ENCODE measurements at places on chromosomes 6 and 20.

DNA sequence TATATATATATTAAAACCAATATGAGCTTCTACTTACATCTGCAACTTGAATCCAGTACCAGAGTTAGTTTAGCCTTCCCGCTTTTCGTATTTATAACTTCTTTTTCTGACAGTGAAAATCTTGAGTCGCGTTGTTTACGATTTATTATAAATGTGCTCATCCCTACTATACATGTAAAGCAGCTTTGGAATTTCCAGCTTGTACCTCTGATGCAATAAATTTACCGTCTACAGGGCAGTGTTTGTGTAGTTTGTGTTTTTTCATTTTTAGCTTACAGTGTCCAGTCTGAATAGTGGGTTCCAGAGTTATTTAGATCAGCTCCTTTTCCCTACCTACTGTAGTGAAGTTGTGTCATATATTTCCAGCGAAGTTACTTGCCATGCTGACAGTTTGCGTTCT, 66.3 kb downstream of the TIAM2 start:
- no peak for DNase-seq

GRCh38 chr6:11218538-11219399, 13.7 kb downstream of the NEDD9 start:
- no peak for DNase-seq

DNA sequence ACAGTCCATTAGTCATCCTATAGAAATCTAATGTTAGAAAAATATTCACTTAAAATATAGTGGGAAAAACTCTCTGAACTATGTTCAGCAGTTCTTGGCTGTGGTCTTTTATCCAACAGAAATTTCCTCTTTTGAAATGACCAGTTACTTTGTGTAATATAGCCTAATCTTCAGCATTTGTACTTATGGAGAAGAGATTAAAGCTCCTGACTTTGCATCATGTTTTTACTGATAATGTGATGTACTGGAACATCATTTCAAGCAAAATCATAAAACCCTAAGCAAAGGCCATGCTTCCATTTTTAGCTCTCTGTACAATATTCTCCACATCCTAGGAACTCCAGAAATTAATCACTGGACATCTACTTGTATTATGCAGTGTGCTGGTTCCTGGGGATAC, 430.8 kb upstream of the RUNX2 start:
- DNase-seq = no peak

DNA sequence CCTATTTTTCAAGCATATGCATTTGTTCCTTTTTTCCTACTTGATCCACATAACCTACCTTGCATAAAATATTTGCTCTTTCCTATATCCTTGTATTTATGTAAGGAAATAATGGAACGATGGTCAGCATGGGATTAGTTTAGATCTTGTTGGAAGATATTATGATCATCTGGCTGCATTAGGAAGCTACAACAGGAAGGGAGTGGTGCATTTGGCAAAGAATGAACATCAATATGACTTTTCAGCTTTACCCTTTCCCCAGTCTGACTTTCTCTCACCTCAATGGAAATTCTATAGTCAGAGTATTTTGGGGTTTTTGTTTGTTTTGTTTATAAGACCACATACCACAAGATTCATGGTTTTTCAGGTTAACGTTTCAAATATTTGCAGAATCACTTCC, 66.0 kb downstream of the HS3ST5 start:
- DNase-seq = no peak

DNA sequence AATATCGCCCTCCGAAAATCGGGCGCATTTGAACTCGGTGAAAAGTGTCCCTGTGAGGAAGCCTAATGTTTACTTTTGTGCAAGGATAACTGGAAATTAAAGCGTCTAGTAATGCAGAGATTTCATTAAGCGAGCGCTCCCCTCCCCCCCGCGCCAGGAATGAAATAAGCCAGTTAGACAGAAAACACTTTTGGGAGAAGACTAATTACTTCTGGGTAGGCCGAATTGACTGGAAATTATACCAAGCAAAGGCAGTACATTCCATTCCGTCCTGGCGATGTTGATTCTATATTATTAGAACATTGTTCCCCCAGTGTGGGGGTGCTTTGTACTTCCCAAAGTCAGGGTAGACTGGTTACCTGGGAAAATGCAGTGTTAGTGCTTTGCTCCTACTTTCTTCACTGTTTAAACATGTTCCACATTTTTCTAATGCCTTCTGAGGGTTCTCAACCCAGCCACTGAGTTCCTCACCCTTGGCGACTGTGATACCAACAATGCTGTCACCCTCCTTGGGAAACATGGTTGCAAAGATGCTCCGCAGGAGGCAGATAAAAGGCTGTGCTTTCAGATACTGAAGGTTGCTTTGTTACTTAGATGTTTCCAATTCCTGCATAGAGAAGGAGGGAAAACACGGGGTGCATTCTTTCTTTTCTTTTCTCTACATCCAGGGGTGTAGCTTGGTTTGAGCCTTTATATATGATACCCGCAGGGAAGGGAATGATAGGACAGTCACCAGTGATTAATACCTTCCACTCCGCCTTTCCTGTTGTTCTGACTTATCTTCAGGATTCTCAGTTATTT, 2.6 kb downstream of the GJA1 start:
- DNase-seq = no peak

- no peak for DNase-seq
Measured at GRCh38 chr6:51841626-51842025, 245.8 kb downstream of the PKHD1 start.

DNA sequence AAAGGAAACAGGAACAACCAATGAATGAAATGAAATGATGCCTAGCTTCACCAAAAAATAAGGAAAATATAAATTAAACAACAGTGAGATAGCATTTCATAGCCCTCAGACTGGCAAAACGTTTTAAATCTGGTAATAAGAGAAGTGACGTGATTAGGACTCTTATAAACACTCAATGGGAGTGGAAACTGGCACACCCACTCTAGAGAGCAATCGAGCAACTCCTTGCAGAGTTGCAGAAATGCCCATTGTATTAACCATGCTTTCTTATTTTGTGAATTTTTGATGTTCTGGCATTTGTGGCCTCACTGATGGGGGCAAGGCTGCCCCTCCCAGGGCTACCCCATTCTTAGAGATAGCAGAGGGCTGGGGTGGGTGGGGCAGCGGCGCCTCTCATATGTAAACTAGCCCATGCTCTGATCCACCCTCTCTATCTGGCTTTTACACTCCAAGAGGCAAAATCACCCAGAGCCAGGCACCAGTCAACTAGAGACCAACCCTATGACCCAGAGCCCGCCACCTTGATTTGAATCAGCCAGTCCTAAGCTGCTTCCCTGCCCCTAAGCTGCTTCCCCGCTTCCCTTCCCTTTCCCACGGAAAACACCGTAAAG, 6.4 kb upstream of the PNPLA1 start:
- DNase-seq = no peak

- no peak for DNase-seq
Measured at GRCh38 chr6:110746680-110747079, 68.6 kb downstream of the CDK19 start.

GRCh38 chr20:32924781-32925180, 66.1 kb downstream of the EFCAB8 start:
- no peak for DNase-seq

- no peak for DNase-seq
Measured at GRCh38 chr6:168333491-168333890, 13.9 kb upstream of the DACT2 start.

DNA sequence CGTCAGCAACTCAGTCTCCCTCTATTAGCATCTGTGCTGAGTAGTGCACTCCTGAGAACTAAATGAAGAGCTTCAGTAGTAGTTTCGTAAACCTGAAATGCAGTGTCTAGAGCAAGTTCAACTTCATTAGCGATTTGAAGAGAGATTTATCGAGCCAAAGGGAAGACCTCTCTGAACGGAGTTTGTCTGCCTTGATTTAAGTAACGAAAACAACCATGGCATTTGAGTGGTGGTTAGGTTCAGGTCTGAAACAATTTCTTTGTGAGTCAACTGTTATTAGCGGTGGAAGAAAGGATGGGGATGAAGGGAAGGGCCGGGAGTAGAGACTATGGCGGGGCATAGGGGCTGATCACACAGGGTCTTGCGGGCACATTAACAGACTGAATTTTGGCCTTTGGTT, 150.5 kb downstream of the BCAS1 start:
- no peak for DNase-seq

DNA sequence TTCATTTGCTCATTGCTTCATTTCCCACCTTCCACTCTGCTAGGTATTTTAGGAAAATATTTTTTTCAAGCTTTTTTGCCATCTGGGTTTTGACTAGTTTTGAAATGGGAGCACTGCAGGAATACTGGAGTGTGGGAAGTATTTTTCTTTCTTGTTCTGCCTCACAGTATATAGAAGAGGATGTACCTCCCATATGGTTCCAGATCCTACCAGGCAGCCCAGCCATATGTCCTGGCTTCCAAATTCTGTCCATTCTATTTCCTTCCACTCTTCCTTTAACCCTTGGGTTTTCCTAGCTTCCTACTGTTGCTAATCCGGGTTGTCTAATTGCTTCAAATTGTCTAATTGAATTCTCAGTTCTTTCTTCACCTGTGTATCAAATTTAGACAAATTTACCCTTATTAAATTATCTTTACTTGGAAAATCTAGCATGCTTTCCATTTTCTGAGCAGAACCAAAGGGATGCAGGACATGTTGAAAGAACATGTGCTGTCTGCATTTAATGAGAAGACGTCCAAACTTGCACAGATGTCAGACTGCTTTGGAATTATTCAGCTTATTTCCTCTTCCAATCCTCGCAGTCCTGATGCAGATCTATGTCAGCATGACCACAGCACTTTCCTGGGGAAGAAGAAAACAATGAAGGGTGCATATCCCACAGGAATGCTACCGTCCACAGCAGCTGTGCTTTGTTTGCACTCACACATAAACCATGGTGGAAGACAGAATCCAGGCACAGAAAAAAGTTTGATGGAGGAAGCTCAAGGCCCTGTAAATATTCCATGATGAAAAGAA, 1273.9 kb upstream of the MAP3K7 start:
- peak; percentile 59 for DNase-seq

DNA sequence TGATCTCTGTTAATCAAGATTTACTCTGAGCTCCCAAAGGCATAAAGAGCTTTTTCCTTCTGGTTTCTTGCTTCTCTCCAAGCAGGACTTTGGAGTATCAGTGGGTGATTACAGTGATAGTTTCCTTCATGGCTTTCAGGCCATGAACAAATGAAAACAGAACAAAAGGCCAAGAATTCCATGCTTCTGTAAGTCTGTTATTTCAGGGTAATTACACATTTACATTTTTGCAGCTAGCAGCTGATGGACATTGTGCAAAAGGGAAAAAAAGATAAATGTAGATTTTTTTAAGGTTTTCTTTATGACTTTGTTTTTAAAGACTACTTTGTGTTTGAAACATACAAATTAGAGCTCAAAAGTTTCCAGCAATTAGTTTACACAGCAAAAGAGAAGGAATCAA, 441.6 kb downstream of the PLCB1 start:
- no peak for DNase-seq

GRCh38 chr6:139131736-139132280, 3.1 kb upstream of the HECA start:
- no peak for DNase-seq

- no peak for DNase-seq
Measured at GRCh38 chr6:87196275-87196842, 41.0 kb downstream of the ZNF292 start.

DNA sequence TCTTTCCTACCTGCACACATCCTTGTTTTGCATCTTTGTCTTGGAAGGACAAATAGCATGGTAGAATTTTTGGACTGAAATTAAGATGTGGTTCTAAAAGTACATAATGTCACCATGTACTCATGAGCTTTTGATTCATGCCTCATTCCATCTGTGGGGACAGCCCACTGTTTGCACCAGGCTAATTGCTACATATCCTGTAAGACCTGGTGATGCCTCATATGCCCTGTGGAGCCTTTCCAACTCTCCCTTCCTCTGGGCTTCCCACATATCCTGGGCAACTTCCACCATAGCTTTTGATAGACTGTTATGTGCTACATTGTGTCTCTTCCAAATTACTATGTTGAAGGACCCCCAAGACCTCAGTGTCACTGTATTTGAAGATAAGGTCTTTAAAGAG, 213.6 kb upstream of the PREP start:
- no peak for DNase-seq

GRCh38 chr20:24388828-24389380, 80.5 kb upstream of the SYNDIG1 start:
- DNase-seq = no peak

DNA sequence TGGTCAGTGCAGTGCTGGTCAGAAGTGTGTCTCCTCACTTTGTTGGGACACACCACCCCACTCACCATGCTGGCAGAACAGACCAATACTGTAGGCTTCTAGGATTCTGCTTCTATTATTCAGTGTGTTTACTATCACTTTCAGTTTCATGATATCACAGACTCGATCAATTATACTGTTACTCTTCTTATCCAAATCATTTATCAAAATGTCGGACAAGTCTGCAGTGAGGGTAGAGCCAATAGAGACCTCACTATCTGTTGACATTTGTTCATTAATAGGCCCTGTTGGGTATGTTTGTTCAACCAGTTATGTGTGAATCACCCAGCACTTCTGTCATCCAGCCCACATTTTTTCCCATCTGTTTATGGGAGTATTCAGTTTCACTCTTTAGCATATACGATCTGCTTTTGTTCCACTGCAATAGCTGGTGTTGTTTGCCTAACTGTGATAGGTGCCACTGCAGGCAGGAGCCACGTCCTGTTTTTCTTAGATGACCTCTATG, 140.1 kb downstream of the NRN1 start:
- peak; percentile 97 for DNase-seq

GRCh38 chr6:38567436-38567835, 72.3 kb downstream of the BTBD9 start:
- peak; percentile 30 for DNase-seq

GRCh38 chr6:87944541-87944954, 103.1 kb upstream of the SPACA1 start:
- peak; percentile 52 for DNase-seq

DNA sequence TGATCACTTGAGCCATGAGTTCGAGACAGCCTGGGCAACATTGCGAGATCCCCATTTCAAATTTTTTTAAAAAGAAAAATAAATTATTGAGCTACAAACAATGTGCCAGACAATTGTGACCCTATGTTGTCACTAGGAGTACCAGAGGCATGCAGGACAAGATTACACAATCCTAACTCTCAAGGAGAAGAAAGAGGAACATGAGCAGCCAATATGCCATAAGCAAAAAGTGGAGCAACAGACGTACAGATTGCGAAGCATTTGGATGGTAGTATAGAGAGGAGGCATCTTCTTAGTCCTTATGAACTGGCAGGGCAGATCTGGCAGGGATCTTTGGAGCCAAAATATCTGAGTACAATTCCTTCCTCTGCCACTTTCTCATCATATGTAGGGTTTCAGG, 156.4 kb downstream of the OR2B2 start:
- DNase-seq = no peak

- DNase-seq = no peak
Measured at GRCh38 chr6:109949281-109950065, 28.6 kb upstream of the GPR6 start.

- DNase-seq = no peak
Measured at GRCh38 chr6:143872201-143872600, 7.9 kb downstream of the ZC2HC1B start.

- DNase-seq = no peak
Measured at GRCh38 chr6:49847014-49847413, 19.3 kb downstream of the CRISP1 start.

- DNase-seq = no peak
Measured at GRCh38 chr6:37500294-37500608, 558 bp upstream of the CCDC167 start.

All from DMS53 (cell line).